ENCODE measurements at places on chromosomes 16 and 17. TPM values are rescaled to one million over a fixed set of nuclear protein-coding genes. Genes with fewer than 3 reads are reported as not detected.
A peak's percentile ranks its signal among the peaks of the same experiment; 100 is the strongest.

DNA sequence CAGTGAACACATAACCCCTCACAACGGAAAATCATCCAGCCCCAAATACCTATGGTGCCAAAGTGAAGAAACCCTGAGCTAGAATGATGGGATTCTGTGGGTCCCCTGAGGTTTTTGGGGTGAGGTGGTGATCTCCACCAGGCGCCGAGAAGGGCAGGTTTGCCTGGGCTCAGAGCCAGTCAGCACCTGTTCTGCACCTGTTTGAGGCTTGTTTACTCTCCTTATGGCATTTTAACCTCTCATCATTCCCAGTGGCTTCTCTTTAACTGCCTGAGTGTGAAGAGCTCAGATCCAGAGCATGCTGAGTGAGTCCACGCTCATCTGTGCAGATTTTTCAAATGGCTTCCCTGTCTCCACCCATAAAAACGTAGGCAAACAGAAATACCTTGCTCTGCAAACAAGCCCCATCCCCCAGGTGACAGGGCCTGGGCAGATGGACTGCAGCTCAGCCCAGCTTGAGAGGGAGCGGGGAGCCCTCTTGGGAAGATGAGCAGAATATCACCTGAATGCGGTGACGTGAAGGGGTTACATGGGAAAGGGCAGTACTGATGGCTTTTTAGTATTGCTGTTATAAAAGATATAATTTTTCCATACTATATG lies 40.1 kb upstream of the CLEC19A start:
- no peaks in the 10 kb centered on the region for H3K27me3 ChIP-seq
- no peaks in the 10 kb centered on the region for H3K36me3 ChIP-seq
- no peak overlapping the region for H3K27ac ChIP-seq

GRCh38 chr16:1101133-1101532 lies 5.1 kb upstream of the C1QTNF8 start:
- H3K36me3 ChIP-seq: no peaks in the 10 kb centered on the region
- no peak overlapping the region for H3K4me3 ChIP-seq
- no peak overlapping the region for H3K27ac ChIP-seq
- H3K4me1 ChIP-seq: no peaks in the 10 kb centered on the region
- DNase-seq: no peak

- no peaks in the 10 kb centered on the region for H3K36me3 ChIP-seq
- H3K4me1 ChIP-seq: no peaks in the 10 kb centered on the region
- no peak for DNase-seq
- H3K4me3 ChIP-seq: no peak within 1 kb of the TSS
- H3K27ac ChIP-seq: no peak within 1 kb of the TSS
These were observed at the start of gene DPEP3 for GRCh38 chr16:67979955-67980678. DPEP3 (minus strand) TSS chr16:67980499; CDS start chr16:67980380, 119 bp downstream.

- H3K36me3 ChIP-seq: no peaks in the 10 kb centered on the region
- H3K4me1 ChIP-seq: peaks cover 23% of the 10 kb centered on the region
- no peaks in the 10 kb centered on the region for H3K27me3 ChIP-seq
- H3K4me3 ChIP-seq: no peak overlapping the region
- H3K27ac ChIP-seq: peak overlapping the region; percentile 13
These were observed 29.2 kb downstream of the GNA13 start for GRCh38 chr17:65027305-65027704.

- peaks cover 17% of the 10 kb centered on the region for H3K36me3 ChIP-seq
- H3K4me3 ChIP-seq: no peak overlapping the region
- no peak overlapping the region for H3K27ac ChIP-seq
These were observed 18.1 kb upstream of the RAB11FIP4 start for GRCh38 chr17:31373150-31374093.

DNA sequence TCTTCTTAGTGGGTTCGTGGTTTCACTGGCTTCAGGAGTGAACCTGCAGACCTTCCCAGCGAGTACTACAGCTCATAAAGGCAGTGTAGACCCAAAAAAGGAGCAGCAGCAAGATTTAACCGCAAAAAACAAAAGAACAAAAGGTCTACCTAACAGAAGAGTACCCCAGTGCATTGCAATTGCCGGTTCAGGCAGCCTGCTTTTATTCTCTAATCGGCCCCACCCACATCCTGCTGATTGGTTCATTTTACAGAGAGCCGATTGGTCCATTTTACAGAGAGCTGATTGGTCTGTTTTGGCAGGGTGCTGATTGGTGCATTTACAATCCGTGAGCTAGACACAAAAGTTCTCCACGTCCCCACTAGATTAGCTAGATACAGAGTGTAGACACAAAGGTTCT lies 2.0 kb upstream of the ARRB2 start:
- H3K4me3 ChIP-seq: no peak overlapping the region
- H3K27ac ChIP-seq: no peak overlapping the region
- H3K27me3 ChIP-seq: no peaks in the 10 kb centered on the region
- no peaks in the 10 kb centered on the region for H3K4me1 ChIP-seq
- H3K36me3 ChIP-seq: no peaks in the 10 kb centered on the region

GRCh38 chr17:29592850-29593551 lies at the start of gene ANKRD13B:
ANKRD13B (plus strand) TSS chr17:29593132; CDS start chr17:29593622, 490 bp downstream.
- H3K27me3 ChIP-seq: no peaks in the 10 kb centered on the region
- peaks cover 24% of the 10 kb centered on the region for H3K4me1 ChIP-seq
- peak within 1 kb of the TSS; percentile 70 for H3K4me3 ChIP-seq
- H3K36me3 ChIP-seq: no peaks in the 10 kb centered on the region
- peak; percentile 59 for DNase-seq

- no peak overlapping the region for H3K27ac ChIP-seq
- no peaks in the 10 kb centered on the region for H3K4me1 ChIP-seq
- no peaks in the 10 kb centered on the region for H3K27me3 ChIP-seq
- H3K4me3 ChIP-seq: no peak overlapping the region
- H3K36me3 ChIP-seq: no peaks in the 10 kb centered on the region
These were observed 202.5 kb downstream of the C16orf78 start for GRCh38 chr16:49576173-49576494.

The DOC2B gene
- polyA plus RNA-seq: not detected

The HS3ST2 gene
- not detected for polyA plus RNA-seq
